Neural crest cell (in vitro differentiated cells): ENCODE measurements at places on chromosomes 13 and 19. TPM values are rescaled to one million over a fixed set of nuclear protein-coding genes. Genes with fewer than 3 reads are reported as not detected.

Gene SAE1
- 272 and 280 TPM in 2 replicates for total RNA-seq

Gene SWSAP1
- total RNA-seq = 2.9 and 3.5 TPM in 2 replicates

Gene MEDAG
- total RNA-seq = not detected in 2 replicates

Gene S1PR2
- total RNA-seq = 24.8 and 26.3 TPM in 2 replicates

Gene PAK4
- 54.4 and 56.8 TPM in 2 replicates for total RNA-seq

Gene FCER2
- total RNA-seq = not detected in 2 replicates

Gene PDX1
- total RNA-seq = not detected in 2 replicates

Gene SYDE1
- total RNA-seq = 23.8 and 24.7 TPM in 2 replicates

Gene ZNF439
- total RNA-seq = 6.0 and 6.6 TPM in 2 replicates

Gene FFAR2
- total RNA-seq = not detected in 2 replicates

Gene DZIP1
- total RNA-seq = 71.0 and 71.1 TPM in 2 replicates

Gene KLC3
- total RNA-seq = not detected in 2 replicates

Gene TINCR
- total RNA-seq = 0.37 and 0.55 TPM in 2 replicates

Gene ERICH4
- total RNA-seq = not detected in 2 replicates

Gene LILRA6
- not detected in 2 replicates for total RNA-seq

Gene BORCS8
- 23.6 and 28.0 TPM in 2 replicates for total RNA-seq

Gene B3GNT8
- 0.86 TPM in 2 replicates for total RNA-seq

Gene FAAP24
- total RNA-seq = 5.5 and 6.9 TPM in 2 replicates

Gene S1PR4
- not detected in 2 replicates for total RNA-seq

Gene GPR4
- total RNA-seq = not detected in 2 replicates

Gene ITPKC
- 12.8 and 13.9 TPM in 2 replicates for total RNA-seq

Gene DPY19L3
- 104 and 108 TPM in 2 replicates for total RNA-seq

Gene CD209
- not detected in 2 replicates for total RNA-seq

Gene LRG1
- 0.09 TPM in 2 replicates for total RNA-seq

Gene ADAT3
- total RNA-seq = 13.7 and 14.1 TPM in 2 replicates

Gene PGLYRP2
- total RNA-seq = not detected in 2 replicates

Gene ZNF560
- total RNA-seq = 0.12 TPM in 1 of 2 replicates, not detected in the other

Gene SYT3
- 1.4 and 2.0 TPM in 2 replicates for total RNA-seq

Gene GJB2
- total RNA-seq = not detected in 2 replicates
